ENCODE measurements at places on chromosomes 2 and 18.

- no peak for DNase-seq
Observed at GRCh38 chr2:165682546-165682945, 111.5 kb downstream of the GALNT3 start.

DNA sequence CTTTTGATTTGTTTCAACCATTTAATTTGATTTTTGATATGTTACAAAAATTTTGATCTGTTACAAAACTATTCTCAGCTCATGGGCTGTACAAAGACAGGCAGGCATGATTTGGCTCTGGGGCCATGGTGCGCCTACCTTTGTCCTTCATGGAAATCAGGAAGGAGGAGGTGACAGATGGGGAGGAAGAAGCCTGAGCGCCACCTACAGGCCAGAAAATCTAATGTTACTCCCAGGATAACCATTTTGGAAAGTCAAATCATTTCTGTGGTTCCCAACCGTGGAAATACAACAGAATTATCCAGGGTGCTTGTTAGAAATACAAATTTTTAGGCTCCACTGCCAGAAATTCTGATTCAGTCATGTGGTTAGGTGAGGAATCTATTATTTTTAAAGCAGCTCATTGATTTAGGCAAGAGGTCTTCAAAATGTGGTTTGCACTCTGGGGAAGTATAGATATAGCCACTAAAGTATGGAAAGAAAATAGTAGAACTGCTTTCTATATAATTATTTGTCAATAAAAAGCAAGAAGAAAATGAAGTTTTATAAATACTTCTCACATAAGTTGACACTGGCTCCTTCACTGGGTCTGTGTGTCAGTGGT lies 93.9 kb downstream of the EVA1A start:
- DNase-seq = no peak

DNA sequence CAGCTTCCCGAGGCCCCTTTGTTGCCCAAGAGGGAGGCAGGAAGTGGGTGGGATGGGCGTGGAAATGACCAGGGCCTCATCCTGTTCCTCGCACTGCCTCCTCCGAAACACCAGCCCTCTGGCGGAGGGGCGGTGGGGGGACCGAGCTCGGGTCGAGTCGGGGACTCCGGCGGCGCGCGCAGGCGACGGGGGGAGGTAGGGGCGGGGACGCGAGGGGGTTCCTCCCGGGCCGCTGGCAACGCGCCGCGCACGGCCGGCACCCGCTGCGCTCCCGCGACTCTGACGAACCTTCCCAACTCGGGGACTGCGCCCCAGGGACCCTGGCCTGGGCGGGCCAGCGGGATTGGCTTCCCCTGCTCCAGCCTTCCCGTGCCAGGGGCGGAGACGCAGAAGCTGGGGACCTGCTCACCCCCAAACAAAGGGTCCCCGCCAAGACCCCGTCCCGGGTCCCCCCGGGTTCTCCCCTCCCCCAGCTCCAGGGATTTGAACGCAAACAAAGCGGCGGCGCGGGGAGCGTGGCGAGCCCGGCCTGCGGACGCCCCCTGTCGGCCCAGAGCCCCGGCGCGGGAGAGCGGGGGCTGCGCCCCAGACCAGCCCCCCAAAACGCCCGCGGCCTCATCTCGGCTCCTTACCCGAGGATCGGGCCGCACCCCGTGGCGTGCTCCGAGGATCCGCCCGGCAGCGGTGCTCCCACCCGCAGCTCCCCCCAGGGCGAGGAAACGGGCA lies 1.2 kb downstream of the SEMA4C start:
- peak; percentile 90 for DNase-seq

DNA sequence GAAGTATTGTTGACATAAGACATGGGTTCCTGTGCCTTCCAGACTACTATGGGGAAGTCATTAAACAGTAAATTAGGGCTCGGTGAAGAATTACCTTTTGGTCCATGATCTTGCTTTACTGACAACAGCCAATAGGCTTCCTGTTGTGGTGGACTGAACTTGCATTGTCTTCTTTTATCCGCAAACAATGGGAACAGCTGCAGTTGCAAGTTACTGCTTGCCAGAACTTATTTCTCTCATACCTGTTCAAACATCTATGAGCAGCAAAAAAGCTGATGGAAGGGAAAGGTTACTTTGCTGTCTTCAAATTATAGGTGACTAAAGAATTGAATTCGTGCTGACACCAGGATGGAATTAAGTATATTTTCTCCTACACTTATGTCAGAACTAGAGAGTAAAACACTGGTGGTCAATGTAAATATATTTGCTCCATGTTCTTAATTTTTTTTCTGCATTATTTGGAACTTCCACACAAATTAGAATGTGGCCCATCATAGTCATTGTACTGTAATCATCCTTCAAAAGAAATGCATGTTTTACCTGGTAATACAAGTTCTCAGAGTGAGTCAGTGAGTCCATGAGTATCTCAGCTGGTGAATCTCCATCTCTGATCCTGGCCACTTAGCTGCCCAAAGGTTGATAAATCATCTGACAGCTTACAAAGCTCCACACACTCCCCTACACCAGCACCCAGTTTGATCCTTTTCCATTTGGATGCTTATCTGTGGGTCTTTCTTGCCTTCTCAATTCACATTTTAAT lies 37.3 kb upstream of the RNF152 start:
- no peak for DNase-seq

DNA sequence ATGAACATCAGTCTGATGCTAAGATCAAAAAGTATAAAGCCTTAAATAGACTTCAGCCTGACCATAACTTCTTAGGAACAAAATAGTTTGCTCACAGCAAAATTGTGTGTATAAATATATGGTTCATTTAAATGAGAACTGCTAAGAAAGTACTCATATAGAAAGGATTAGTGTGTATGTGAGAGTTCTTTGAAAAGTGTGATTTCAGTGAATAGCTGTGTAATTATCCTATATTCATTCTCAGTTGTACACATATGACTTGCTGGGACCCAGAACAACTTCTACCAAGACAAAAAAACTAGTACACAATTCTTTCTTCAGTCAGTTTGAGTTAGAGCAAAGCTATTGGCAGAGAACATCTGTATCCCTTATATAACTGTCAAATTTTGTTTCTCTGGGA lies 7.2 kb downstream of the BBS5 start:
- no peak for DNase-seq

GRCh38 chr2:30223413-30223874 lies 7.9 kb upstream of the LBH start:
- DNase-seq = no peak

GRCh38 chr18:79857082-79857671 lies 59.4 kb downstream of the KCNG2 start:
- DNase-seq = no peak

GRCh38 chr2:144323946-144324345 lies 196.0 kb downstream of the ZEB2 start:
- no peak for DNase-seq

- no peak for DNase-seq
Observed at GRCh38 chr2:177078416-177078815, 134.2 kb upstream of the HNRNPA3 start.

GRCh38 chr2:18325118-18325517 lies 235.3 kb downstream of the RDH14 start:
- no peak for DNase-seq

- no peak for DNase-seq
Observed at GRCh38 chr2:134736167-134736880, 17.5 kb upstream of the TMEM163 start.

DNA sequence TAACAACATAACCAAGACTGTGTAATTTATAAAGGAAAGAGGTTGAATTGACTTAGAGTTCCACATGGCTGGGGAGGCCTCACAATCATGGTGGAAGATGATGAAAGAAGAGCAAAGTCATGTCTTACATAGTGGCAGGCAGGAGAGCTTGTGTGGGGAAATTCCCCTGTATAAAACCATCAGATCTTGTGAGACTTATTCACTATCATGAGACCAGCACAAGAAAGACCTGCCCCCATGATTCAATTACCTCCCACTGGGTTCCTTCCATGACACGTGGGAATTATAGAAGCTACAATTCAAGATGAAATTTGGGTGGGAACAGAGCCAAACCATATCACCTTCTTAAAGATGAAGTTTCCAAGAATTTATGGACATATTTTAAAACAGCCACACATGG lies 2.5 kb upstream of the IL36RN start:
- no peak for DNase-seq

GRCh38 chr2:60379684-60380083 lies 173.8 kb downstream of the BCL11A start:
- DNase-seq = no peak

DNA sequence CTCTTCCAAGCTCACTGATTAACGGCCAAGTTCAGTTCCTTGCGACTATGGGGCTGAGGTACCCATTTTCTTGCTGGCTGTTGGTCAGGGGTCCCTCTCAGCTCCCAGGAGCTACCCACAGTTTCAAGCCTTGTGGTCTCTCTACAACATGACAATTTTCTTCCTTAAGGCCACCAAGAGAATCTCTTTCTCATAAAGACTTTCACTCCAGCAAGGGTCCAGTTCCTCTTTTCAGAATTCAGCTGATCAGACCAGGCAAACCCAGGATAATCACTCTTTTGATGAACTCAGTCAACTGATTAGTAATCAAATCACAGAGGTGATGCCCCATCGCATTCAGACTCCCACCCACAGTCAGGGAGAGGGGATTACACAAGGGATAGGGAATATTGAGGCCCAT lies 129.7 kb downstream of the IRS1 start:
- no peak for DNase-seq

DNA sequence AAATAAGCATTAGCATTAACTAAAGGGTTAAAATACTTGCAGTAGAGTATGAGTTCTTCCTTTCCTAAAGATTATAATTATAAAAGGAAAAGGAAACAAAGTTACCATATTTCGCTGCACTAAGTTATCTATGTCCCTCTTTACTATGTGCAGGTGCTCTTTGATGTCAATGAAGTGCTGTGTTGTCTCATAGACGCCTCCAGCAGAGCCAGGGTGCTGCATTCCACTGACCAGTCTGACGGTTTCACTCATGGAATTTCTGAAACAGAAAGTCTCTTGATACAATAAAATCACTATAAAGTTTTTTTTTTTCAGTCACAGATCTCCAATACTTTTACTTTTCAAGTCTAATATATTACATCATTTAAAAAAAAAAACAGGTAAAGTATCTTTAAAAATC lies 14.5 kb upstream of the CPLX4 start:
- no peak for DNase-seq

- DNase-seq = no peak
Observed at GRCh38 chr2:159933727-159934049, 128.7 kb downstream of the PLA2R1 start.

- no peak for DNase-seq
Observed at GRCh38 chr2:9462886-9463697, 11.3 kb upstream of the IAH1 start.

DNA sequence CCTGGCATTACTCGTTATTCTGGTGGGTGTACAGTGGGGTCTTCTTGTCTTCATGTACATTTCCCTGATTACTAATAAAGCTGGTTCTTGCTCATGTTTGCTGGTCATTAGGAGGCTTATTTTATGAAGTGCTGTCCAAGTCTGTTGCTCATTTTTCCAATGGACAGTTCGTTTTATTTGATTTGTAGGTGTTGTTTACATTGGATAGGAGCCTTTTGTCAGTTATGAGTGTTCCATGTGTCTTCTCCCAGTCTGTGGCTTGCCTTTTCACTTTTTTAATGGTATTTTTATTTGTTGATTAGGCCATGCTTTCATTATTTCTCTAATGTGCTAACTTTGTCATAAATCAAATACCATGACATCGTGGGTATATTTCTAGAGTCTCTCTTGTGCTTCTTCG lies 51.9 kb downstream of the CEP192 start:
- no peak for DNase-seq

- DNase-seq = no peak
Observed at GRCh38 chr2:205545971-205546816, 136.1 kb upstream of the NRP2 start.

GRCh38 chr2:223418604-223419199 lies 183.5 kb downstream of the SCG2 start:
- DNase-seq = no peak

- DNase-seq = no peak
Observed at GRCh38 chr2:188870289-188870688, 103.9 kb upstream of the COL3A1 start.

- DNase-seq = no peak
Observed at GRCh38 chr2:186532891-186533290, 46.8 kb downstream of the ZC3H15 start.

- DNase-seq = no peak
Observed at GRCh38 chr2:55604027-55604565, 13.3 kb downstream of the PPP4R3B start.

GRCh38 chr2:164960159-164960558 lies 4.8 kb upstream of the SLC38A11 start:
- DNase-seq = no peak

DNA sequence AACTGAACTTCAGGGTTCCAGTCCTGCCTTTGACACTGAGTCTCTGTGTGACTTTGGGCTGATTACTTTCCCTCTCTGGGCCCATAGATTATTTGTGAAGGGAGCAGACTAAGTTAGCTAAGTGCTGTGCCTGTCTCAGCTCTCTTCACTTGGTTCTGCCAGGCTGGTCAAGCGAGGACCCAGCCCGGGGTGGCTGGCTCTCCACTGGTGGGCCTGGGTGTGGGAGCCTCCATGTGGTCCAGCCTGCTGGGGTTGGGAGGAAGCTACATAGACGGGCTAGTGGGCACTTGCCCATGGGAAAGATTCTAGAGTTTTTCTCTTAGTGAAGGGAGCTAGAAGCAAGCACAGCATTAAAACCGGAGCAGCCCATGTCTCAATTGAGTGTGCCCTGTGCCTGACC lies 59.0 kb downstream of the DYSF start:
- DNase-seq = no peak

DNA sequence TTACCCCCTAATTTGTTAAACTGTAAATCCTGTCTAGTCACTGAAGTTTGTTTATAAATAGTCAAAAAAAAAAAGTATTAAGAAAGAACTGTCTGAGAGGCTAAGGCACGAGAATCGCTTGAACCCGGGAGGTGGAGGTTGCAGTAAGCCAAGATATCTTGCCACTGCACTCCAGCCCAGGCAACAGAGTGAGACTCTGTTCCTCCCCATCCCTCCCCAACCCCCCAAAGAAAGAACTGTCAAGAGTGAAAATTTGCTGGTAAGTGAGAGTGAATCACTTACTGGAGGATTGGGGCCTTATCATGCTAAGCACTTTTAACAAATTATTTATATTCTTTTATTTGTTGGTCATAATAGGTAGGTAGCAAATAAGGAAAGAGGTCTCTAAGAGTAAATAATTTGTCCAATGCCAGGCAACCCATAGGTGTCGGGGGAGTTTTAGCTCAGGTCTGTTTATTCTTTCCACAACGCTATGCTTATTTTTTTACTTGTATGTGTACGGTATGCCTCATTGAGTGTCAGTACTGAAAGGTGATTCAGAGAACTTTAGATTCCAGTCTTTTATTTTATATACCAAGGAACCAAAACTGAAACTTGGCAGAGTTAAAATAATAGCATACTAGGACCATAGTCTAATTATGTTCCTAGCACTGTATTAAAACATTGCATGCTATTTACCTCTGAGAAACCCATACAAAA lies 2.5 kb downstream of the TAF4B start:
- no peak for DNase-seq

- no peak for DNase-seq
Observed at GRCh38 chr18:22465859-22466457, 48.2 kb upstream of the CTAGE1 start.
